Anterior cingulate cortex (tissue), 58 donors: ENCODE measurements at places on chromosomes 16 and 17.

DNA sequence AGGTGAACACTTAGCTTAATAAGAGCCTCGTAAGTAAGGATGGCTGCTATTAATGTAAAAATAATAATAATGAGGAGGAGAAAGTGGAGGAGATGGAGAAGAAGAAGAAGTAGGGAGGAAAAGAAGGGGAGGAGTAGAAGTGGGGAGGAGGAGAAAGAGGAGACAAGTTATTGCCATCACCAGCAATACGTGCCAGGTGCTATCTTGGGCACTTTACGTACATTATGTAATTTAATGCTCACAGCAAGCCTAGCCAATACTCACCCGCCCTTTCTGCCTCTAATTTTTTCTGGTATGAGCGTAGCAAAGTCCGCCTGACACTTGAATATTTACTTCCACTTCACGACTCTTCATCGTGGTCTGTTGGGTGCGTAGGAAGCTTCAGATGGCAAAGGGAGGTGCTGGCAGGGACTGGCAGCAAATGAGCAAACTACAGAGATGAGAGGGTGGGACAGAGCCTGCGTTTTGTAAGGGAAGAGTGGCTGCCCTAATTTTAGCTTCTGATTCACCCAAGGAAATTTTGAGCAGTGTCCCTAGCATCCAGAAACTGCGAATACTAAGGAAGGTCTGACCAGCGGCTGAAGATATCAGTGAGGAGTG lies 42.1 kb upstream of the CDH13 start:
- no peak for DNase-seq

GRCh38 chr16:68936736-68937631 lies 93.7 kb downstream of the TANGO6 start:
- no peak for DNase-seq

GRCh38 chr17:66711881-66712321 lies 123.0 kb upstream of the CACNG5 start:
- DNase-seq = no peak

DNA sequence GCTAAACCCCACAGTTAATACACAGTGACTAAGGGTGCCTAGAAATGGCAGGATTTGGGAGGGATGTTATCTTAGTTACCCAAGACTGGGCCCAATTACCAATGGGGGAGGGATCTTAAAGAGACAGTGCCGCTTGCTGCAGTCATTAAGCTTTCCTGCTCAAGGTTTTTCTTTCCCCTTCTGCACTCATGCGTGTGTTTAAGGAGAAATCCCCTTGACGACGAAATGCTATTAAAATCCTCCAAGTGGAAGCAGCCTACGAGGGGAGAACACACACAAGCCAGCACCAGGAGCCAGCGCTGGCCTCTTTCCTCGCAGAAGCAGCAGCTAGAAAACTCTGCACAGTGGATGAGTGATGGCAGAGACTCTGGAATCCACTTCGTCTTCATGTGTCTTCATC lies 22.0 kb downstream of the SALL1 start:
- peak; percentile 26 for DNase-seq

- no peak for DNase-seq
Observed at GRCh38 chr16:86598607-86599565, 20.5 kb downstream of the FOXL1 start.

DNA sequence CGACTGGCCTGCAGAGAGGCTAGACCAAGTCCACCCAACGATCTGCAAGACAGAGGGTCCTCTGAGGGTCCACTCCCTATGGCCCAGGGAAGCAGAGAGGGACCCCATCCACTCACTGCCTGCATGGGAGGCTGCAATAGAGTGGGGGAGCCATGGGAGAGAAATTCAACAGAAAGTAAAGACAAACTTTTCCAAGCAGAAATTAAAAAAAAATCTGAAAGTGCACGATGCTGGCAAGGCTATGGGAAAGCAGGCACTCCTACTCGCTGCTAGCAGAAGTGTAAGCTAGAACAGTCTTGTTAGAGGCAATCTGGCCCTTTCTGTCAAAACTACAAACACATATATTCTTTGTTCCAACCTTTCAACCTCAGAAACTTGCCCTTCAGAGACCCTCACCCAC lies 85.4 kb downstream of the GAS7 start:
- no peak for DNase-seq
